ENCODE measurements at places on chromosomes 6 and 20. TPM values are rescaled to one million over a fixed set of nuclear protein-coding genes. Genes with fewer than 3 reads are reported as not detected.

- no peak for DNase-seq
Measured at GRCh38 chr20:14723614-14724013, 386.2 kb upstream of the FLRT3 start.

DNA sequence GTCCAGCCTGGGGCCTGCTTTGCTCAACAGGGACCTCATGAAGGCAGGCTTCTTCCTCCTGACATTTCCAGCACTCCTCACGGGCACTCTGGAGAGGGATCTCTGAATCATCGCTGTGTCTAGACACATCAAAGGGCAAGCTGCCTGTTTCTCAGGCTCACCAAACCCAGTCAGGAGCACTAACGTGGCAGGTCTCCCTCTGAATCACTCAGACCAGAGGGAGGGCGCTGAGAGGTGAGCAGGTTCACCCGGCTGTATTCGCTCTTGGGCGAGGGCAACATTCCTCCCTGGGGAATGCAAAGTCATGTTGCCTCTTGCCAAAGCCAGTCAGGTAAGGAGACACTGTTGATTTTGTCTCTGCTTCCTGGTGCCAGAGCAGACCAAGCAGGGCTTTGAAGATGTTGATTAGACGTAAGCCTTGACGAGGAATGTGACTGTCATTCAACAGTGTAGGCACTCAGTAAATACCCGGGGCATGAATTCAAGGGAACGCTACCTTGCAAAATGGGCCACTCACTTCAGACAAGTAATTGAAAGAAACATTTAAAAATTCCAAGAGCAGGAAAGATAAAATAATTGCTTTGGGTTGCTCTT lies 50.1 kb downstream of the CYP24A1 start:
- DNase-seq, result peak; percentile 5

- DNase-seq, result no peak
Measured at GRCh38 chr20:49426873-49427272, 55.6 kb downstream of the KCNB1 start.

DNA sequence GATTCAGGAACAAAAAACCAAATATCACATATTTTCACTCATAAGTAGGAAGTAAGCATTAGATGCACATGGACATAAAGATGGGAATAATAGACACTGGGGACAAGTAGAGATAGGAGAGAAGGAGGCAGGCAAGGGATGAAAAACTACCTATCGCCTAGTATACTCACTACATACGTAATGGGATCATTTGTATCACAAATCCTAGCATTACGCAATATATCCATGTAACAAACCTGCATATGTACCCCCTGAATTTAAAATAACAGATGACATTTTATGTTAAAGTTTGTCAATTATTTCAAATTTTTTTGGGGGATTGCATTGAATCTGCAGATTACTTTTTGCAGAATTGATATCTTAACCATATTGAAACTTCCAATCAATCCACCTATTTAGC lies 660.5 kb upstream of the MAN1A1 start:
- no peak for DNase-seq

DNA sequence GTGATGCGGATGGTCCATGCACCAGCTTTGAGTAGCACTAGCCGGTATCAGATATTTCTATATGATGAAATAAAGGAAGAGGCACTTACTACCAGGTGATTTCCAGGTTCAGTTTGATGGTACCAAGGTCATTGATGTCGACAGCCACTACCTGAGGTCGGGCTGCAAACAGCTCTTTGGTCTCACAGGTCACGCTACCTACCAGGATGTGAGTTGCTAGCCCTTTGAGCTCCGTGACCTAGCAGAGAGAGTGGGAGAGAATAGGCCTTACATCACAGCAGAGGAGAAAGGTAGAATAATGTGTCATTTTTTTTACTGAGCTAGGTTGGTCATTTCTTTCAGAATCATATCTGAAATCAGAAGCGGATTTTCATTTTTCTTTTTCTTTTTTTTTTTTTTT lies 51.0 kb upstream of the ARMH2 start:
- no peak for DNase-seq

Gene SNAP25
- total RNA-seq, result not detected

- DNase-seq, result no peak
Measured at GRCh38 chr6:139161169-139161568, 26.3 kb downstream of the HECA start.

Gene CLVS2
- 1.8 TPM for total RNA-seq

Gene EYS
- total RNA-seq, result 0.03 TPM

All from neural progenitor cell (in vitro differentiated cells).